HCEC 1CT (cell line): ENCODE measurements at places on chromosomes 6 and 20.

DNA sequence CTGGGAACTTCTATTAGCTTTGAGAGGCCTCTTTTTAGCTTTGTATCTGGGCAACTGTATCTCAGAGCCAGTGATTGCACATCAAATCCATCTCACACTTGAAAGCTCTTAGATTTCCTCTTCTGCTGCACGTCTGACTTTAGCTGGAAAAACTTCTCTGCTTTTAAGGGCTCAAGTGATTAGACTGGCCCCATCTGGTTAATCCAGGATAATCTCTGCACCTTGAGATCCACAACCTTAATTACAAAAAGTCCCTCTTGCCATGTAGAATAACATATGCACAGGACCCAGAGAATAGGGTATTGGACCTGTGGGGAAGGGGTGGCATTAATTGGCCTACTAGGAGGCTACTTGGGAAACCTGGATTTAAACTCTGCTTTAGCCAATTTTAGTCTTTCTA lies 24.2 kb downstream of the KLHL31 start:
- no peak for DNase-seq

- no peak for DNase-seq
Observed at GRCh38 chr6:5855787-5856470, 150.8 kb downstream of the NRN1 start.

- DNase-seq: no peak
Observed at GRCh38 chr6:157240960-157241311, 82.4 kb downstream of the TMEM242 start.

DNA sequence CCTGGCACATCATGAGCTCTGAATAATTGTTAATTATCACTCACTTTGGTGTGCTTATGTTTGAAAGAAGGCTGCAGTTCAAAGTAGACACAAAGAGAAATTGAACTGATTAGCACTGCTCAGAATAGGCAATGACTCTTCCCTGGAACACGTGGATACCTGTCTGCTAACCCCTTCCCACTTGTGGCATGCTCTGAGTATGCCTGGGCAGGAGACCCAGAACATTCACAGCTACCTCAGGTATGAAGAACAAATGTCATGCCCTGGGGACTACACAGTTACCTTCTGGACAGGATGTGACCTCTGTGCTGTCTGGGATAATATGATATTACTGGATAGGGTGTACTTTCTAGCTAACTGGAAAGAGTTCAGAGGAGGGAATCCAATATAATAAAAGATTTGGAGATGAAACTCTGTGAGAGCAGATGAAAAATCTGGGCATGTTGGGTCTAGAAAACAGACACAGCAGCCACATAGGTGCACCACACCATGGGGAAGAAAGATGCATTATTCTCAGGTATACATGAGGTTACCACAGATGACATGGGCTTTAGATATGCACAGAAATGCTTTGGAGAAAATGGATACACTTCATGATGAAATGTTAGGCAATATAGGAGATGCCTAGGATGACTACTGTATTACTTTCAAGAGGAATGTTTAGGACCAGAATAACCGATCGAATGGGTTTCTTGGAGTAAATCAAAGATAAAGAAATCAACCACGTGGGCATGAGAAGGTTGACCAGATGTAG lies 324.2 kb upstream of the PREP start:
- DNase-seq: peak; percentile 17

DNA sequence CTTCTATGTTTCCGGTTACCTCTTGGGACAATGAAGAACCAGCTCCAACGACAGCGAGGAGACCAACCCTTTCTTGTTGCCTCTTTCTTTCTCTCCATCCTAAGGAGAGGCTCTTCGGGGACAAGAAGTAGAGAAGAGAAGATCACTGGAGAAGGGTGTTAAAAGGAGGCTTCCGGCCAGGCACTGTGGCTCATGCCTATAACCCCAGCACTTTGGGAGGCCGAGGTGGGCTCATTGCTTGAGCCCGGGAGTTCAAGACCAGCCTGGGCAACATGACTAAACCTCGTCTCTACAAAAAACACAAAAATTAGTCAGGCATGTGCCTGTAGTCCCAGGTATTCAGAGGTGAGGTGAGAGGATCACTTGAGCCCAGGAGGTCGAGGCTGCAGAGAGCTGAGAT lies 90.8 kb upstream of the TNFAIP3 start:
- no peak for DNase-seq

- DNase-seq: peak; percentile 57
Observed at GRCh38 chr20:40991181-40991889, 37.3 kb upstream of the TOP1 start.

GRCh38 chr6:14313248-14313647 lies 195.7 kb downstream of the CD83 start:
- no peak for DNase-seq
